ENCODE measurements at places on chromosomes 5 and 9.

DNA sequence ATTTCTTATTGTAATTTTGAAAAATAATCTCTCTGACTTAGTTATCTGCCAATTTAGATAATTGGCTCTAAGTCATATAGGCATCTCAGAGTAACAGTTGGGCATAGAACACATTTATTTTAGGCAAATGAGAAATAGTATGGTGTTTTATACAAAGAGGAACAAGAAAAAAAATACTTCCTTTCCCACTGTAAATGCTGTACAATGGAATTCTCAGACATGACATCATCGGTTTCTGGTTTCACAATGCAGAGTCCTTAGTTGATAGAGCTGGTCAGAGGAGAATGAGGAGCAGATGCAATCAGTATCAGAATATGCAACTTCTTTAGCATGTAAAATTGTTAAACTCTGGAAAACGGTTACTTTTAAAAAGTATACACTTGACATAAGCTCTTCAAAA is 49.4 kb downstream of the PLK2 start:
- DNase-seq = no peak

- DNase-seq = no peak
Measured at GRCh38 chr5:66795682-66796081, 199.5 kb downstream of the MAST4 start.

DNA sequence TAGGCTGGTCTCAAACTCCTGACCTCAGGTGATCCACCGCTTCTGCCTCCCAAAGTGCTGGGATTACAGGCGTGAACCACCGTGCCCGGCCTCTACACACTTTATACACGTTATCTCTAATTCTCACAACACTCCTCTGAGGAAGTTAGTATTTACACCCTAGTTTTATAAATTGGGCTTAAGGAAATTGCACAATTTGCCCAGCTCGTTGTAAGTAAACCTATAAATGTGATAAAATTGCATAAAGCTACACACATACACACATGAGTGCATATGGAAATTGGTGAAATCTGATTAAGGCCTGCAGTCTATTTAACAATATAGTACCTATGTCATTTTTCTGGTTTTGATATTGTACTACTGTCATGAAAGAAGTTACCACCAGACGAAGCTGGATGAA is 4.4 kb upstream of the SLC4A9 start:
- no peak for DNase-seq

GRCh38 chr5:74953937-74954720 is 87.9 kb upstream of the FAM169A start:
- no peak for DNase-seq

GRCh38 chr5:57696389-57696769 is 213.8 kb upstream of the ACTBL2 start:
- DNase-seq = no peak

- DNase-seq = no peak
Measured at GRCh38 chr5:74556631-74557595, 83.6 kb downstream of the ENC1 start.

DNA sequence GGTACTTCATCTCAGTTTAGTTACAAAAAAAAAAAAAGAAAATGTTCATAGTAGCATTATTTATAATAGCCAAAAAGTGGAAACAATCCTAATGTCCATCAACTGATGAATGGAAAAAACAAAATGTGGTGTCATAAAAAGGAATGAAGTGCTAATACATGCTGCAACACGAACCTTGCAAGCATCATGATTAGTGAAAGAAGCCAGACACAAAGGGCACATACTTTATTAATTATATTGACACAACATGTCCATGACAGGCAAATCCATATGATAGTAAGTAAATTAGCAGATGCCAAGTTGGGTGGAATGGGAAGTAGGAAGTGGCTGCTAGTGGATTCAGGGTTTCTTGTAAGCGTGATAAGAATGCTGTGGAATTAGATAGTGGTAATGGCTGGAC is 54.2 kb downstream of the PCDHGC5 start:
- no peak for DNase-seq

DNA sequence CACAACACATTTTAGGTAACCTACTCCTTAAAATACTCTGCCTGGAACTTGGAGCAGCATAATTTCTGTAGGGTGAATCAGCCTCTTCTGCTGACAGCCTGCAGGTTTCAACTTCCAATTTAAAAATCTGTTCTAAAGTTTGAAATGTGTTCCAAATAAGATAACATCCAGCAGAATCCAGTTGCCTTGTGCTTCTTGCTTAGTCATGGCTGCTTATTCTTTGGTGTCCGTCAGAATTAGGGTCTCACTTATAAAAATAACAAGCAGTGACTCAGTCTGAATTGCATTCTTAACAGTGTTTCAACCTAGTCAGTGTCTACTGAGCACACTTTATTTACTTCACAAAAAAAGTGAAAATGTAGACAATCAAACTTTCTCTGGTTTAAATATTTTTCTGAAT is 3.7 kb downstream of the CDH6 start:
- DNase-seq = no peak

- DNase-seq = no peak
Measured at GRCh38 chr5:4348423-4348822, 752.8 kb downstream of the IRX1 start.

GRCh38 chr9:7974335-7974960 is 174.9 kb upstream of the DMAC1 start:
- no peak for DNase-seq

DNA sequence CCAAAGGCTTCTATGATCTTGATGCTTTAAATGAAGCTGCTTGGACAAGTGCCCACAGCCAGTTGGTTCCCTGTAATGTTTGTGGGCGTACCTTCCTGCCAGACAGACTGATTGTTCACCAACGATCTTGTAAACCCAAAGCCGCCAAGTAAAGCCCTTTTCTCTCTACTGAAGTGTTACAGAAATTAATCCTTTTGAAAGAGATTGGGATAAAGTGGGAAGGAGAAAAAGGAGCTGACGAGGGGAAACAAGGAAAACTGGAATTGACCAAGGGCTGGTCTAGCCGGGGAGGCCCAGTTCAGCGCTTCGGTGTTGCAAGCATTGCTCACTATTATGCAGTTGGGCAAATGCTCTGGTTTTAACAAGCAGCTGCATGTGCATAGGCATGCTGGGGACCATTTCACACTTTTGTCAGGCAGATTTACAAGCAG is 53.2 kb downstream of the ZNF474 start:
- DNase-seq = no peak

- no peak for DNase-seq
Measured at GRCh38 chr9:73152543-73152844, 829 bp downstream of the ANXA1 start.

DNA sequence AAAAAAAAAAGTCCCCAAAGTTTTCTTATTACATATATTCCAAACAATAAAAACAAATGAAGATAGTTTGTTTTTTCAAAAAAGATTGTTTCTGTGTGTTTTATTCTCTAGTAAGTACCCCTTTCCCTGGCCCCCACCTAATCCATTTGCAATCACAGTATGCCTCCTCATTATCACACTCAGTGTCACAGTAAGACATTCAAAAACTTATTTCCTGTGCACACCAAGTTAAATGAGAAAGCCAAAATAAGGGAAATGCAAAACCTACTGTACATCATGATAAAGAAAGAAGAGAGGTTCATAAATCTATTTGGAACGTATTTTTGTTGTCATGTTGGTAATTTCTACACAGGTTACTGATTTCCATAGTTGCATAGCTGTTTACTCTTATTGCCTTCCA is 62.3 kb downstream of the ST8SIA4 start:
- DNase-seq = no peak

DNA sequence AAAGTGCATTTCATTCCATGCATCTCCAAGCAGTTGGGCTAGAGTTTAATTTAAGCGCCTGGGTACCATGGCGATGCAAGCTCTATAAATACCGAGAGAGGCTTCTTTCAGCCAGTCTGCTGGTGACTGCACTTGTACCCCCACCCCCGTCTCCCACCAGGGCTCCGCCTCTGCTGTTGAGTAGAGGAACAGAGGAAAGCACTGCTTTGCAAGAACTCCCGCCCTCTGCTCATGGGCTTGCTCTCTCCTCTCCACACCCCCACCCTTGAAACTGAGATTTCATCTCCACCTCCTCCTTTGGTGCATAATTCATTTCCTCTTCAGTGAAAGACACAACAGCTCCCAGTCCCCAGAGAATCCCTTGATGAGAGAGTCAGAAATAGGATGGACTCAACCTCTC is 5.1 kb upstream of the WWC1 start:
- DNase-seq = no peak

Measured in activated CD4-positive, alpha-beta T cell treated with anti-CD3 and anti-CD28 coated beads, Interleukin-2, amount 50 U/mL, for 4 hours (primary cell).